SIG-M5 (cell line): ENCODE measurements at places on chromosomes 2 and 18.

- DNase-seq: no peak
Observed at GRCh38 chr2:19900931-19901441, 797 bp downstream of the TTC32 start.

- DNase-seq: no peak
Observed at GRCh38 chr18:35717182-35717581, 135.6 kb downstream of the GALNT1 start.

GRCh38 chr2:231821908-231822307, 35.7 kb downstream of the COPS7B start:
- DNase-seq: no peak

DNA sequence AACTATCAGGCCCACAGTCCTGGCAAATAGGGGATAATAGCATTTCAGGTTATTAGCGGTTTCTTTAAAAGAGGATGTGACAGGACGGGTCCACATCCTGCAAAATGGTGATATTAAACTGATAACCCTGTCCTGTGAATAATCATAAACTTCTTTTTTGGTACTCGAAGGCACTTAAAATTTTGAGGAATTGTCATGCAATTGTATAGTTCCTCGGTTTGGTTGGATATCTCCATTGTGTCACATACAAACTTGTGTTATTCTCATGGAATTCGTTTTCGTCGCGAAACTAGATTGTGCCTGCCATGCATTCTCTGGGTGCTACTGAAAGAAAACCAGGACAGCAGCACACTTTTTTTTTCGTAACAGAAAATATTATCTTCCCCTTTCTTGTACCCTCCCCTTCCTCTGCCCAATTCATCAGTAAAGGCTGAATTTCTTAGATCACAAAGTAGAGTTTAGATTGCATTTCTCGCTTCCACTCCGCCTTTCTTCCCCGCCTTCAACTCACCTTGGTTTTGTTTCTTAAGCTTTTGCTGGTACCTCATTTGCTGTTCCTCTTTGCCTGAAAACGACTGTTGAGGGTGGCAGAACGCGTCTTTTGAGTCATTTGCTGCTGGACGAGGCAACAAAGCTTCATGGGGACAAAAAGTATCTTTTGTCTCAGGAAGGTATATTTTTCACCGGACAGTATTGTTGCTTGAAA, 1.3 kb downstream of the CERS6 start:
- no peak for DNase-seq

GRCh38 chr2:9818097-9818496, 25.2 kb upstream of the TAF1B start:
- no peak for DNase-seq

GRCh38 chr2:196307775-196308305, 136.5 kb upstream of the STK17B start:
- no peak for DNase-seq

DNA sequence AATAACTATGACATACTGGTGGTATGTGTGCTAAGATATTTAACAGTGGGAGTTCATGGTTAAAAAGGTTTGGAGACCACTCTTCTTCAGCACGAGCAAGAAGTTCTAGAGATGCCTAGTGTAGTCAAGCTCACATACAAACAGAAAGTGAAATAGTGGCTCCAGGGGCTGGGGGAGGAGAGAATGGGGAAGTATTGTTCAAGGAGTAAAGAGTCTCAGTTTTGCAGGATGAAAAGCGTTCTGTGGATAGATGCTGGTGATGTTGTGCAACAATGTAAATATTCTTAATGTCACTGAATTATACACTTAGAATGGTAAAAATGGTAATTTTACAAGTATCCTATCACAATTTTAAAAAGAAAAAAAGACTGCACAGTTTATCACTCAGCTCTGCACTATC, 29.0 kb upstream of the EPAS1 start:
- DNase-seq: no peak

GRCh38 chr2:222998459-222998858, 53.5 kb upstream of the KCNE4 start:
- DNase-seq: no peak

DNA sequence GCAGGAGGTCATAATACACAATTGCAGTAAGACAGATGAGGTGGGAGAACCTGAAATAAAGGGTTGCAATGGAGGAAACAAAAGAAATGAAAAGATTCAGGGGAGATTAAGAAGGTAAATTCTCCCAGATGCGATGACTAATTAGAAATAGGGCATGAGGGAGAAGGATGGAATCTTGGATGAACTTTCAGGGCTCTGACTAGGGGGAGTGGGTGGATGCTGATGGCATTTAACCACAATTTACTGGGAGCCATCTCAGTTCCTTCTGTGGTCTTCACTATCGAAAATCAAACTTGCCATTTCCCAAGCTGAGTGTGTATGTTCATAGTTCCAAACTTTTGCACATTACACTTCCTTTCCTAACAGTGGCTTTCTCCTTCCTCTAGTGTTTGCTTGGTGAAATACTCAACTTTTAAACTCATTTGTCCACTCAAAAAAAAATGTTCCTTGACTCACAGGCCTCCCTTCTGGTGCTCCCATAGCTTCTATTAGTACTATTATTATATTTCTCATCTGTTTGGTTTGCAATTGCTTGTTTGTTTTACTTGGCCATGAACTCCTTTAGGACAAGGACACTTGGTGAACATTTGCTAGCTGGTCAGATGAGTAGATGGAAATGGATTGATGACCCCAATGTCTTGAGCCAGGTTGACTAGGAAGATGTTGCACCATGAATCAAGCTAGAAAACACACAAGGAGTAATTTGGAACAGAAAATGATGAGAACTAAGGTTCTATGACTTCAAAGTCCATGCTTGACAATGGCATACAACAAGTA, 178.5 kb downstream of the DIS3L2 start:
- no peak for DNase-seq

- DNase-seq: no peak
Observed at GRCh38 chr18:40360558-40360957, 1594.5 kb upstream of the PIK3C3 start.

DNA sequence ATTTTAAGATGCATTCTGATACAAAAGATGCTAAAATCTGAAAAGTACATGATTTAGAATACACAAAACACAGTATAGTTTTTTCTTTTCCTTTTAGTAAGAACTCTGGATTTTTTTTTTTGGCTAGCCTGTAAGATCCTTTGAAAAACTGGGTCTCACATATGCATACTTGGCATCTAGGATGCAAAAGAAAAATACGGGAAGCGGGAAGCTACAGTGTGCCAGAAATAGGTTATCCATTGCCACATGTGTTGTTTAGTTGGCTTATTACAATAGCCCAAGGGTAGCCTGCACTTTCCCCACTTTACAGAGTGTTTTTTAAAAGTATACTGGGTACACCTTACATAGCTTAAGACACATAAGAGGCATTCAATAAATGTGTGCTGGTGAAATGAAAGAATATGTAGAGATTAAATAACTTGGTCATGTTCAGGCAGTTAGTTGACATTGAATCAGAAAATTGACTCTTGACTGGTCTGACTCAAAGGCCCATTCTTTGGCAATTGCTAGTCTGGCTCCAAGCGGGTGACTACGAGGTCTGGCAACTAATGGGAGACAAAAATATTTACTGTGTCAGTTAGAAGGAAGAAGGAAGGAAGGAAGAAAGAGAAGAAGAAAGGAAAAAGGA, 286.8 kb upstream of the TRIB2 start:
- DNase-seq: no peak

- no peak for DNase-seq
Observed at GRCh38 chr2:238105506-238106338, 5.6 kb downstream of the ESPNL start.

DNA sequence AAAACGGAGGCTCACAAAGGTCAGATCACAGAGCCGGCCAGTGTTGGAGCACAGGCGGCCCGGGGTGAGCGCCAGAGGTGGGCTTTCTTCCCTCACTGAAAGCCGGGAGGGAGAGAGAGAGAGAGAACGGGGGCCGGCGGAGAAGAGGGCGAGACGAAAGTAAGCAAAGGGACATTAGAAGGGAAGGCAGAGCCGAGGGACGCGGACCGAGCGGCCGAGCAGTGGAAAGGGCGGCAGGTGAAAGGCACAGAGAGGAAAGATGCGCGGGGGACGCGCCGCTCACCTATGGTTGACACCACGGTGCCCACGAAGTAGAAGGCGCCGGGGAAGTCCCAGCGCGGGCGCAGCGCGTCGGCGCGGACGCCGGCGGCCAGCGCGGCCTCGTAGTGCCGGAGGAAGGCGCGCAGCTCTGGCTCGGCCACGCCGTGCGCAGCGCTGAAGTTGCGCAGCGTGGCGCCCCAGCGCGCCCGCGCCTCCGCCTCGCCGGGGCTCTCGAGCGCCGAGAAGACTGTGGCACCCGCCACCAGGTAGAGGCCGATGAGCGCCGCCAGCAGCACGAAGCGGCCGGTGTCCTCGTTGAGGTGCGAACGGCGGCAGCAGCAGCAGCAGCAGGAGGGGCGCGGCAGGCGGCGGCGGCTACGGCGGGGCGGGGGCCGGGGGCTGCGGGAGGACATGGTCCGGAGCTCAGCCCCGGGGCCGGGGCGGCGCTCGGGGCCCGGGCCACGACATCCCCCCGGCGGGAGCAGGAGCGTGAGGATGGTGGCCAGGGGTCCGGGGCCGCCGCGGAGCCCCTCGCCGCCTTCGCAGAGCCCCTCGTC, 166.9 kb downstream of the MSH2 start:
- no peak for DNase-seq

DNA sequence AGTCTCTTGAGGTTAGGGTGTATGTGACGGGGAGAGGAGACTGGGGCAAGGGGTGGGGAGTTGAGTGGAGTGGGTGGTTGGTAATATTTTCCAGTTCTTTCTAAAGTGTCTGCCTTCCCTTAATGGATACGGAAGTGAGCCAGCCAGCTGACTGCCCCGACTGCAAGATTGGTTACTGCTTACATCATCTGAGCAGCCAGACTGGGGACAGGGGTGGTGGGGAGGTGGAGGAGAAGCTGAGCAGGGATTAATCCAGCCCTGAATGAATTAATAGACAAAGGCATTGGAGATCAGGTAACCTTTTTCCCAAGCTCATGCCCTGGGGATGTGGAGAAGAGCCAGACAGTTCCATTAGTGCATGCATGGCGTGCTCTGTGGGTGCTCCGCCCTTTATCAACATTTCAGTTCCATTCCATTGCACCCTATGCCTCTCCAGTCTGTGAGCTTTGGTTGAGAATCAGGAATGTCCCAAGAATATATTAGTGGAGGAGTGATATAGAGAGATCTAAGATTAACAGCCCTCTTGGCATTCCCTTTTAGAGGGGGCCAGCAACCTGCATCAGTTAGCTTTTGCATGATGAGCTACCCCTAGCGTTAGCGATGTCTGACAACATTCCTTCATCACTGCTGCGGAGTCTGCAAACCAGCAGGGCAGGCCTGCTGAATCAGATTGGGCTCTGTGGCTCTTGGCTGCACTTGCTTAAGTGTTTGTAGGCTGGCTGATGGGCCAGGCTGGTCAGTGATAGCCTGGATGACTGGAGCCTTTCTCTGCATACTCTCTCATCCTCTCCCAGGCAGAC, 67.4 kb downstream of the TNP1 start:
- no peak for DNase-seq

- DNase-seq: no peak
Observed at GRCh38 chr18:21167641-21168377, 56.2 kb upstream of the ROCK1 start.

DNA sequence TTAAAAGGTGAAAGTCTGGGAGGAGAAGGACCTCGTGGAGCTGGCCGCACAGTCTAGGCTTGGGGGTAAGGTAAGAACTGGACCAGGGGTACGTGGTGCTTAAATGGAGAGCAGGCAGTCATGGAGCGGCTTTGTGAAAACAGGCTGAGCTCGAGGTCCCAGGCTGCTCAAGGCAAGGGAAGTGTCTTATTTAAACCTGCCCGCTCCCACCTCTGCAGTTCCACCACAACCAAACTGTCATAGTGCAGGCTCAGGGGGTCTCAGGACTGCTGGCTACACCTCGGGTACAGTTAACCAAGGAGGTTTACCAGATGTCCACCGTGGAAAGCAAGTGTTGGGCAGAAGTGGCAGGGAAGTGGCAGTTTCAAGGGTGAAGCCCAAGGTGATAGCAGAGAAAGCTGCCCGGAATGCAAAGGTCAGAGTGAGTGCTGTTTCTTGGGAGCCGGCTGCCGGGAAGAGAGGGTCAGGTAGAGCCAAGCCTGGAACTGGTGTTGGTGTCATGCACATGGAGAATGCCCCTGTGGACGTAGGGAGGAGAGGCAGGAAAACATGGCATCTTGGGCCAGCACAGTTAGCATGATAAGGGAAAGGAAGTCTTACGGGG, 203.3 kb downstream of the GBX2 start:
- DNase-seq: no peak

GRCh38 chr2:62974999-62975398, 75.6 kb upstream of the OTX1 start:
- no peak for DNase-seq

DNA sequence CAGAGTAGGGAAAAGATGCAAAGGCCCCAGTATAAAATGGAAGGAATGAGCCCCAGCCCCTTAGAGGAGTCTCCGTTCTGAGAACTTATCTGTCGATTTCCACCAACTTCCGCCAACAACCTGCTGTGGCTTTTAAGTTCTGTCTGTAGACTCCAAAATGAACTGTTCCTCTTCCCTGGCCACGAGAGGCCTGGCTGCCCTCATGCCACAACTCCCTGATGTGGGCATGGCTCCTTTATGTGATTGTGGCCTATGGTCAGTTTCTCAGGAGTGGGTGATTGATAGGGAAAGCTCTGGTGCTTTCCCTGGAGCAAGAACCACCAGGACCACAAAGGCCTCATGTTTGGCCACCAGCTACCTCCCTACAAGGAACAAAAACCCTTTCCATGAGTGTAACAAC, 18.8 kb upstream of the CD207 start:
- DNase-seq: no peak

DNA sequence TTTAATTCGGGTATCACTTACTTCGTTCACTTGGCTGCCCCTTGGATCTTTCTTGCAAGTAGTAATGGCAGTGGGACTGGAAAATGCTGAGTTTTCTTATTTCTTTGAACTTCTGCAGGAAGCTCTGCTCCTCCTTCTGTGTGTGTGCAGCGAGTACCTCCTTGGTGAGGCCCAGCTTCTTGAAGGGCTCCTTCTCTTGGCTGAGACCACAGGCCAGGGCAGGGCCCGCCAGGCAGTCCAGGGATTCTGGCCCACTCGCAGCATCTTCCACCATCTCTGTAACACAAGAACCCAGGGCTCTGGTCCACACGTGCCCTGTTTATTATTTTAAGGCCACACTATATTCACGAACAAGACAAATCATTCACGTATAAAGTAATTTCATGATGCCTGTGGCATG, 15.8 kb upstream of the HES6 start:
- DNase-seq: no peak

DNA sequence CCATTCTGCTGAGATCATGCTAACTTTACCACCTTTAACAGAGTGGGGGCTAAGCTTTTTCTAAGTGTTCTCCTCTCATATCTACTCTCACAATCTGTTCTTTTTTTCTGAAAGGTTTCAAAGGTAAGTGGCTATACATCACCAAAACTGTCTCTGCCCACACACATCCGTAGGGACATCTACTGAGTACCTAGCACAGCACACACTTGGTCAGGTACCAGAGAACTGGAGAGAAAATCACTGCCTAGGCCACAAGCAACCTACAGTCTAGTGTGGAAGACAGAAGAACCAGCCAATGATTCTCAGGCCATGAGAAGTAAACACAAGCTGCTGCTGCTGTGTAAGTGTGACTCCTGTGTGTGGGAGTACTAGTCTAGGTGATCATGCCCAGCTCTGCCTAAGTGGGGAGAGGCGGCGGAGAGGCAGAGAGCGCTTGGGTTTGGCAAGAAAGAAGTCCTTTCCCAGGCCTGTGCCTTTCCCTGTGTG, 176.1 kb upstream of the ZFP36L2 start:
- no peak for DNase-seq
